ENCODE measurements at places on chromosomes 4 and X.

GRCh38 chr4:173450281-173450680 is 51.4 kb upstream of the SCRG1 start:
- DNase-seq: peak; percentile 20

- DNase-seq: no peak
These were observed at the start of gene KIT for GRCh38 chr4:54657551-54658251. Gene KIT (plus strand): TSS chr4:54657957. CDS start chr4:54658015, 58 bp downstream.

DNA sequence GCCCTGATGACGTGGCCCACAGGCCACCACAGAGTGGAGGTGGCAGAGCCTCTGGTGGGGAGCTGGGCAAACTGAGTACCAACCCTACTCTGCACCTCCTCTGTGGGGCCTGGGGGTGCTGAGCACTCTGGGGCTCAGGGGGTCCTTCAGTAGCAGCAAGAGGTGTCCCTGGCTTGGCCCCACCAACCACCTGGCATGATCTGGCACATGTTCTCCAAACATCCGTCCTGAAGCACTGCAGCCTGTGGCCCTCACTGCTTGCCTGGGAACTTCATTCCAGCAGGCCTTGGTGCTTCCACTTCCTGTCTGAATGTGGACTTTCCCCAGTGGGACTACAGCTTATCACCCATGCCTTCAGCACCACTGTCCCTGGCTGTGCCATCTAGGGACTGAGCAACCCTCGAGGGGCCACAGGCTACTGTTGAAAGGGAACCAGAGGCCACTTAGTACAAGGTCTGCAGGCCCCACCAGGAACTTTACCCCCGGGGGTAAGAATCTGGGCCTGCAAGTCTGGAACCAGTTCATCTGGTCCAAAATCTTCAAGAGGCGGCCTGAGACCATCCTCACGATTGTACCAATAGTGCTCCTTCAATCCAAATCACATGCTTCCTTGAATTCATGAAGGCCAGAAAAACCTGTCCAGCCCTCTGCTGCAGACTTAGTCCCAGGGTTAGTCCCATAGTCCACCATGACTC is 13.2 kb downstream of the TNIP2 start:
- DNase-seq: no peak

- peak; percentile 75 for DNase-seq
These were observed 27.6 kb downstream of the ANXA5 start for GRCh38 chr4:121669163-121669550.

GRCh38 chr4:122894827-122895226 is 27.6 kb downstream of the NUDT6 start:
- no peak for DNase-seq

DNA sequence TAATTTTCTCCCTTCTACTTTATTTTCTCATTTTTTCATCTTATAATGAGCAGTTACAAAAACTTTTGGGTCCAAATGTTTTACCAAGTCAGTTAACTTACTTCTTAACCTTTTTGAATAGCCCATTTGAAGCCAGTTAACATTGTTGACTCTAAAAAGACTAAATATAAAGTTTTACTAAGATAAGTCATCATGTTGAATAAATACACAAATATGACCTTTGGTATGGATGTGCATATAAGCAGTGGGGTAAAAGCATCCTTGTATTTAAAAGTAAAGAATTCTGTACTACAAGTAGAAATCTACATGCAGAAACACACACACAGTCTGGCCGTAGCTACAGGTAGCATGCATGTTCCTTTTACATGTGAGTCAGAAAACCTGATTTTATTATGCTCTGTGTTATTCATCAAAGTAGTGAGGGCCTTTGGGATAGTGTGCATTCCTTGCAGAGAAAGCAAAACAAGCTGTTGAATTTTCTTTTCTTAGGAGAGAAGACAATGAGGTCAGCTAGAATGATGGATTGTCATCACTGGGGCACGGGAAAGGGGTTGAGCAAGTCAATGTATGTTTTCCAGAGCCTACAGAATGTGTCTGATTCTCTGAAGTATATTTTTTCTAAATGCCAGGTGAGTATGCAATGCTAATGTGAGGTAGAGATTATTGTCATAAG is 533.2 kb upstream of the AGA start:
- no peak for DNase-seq

DNA sequence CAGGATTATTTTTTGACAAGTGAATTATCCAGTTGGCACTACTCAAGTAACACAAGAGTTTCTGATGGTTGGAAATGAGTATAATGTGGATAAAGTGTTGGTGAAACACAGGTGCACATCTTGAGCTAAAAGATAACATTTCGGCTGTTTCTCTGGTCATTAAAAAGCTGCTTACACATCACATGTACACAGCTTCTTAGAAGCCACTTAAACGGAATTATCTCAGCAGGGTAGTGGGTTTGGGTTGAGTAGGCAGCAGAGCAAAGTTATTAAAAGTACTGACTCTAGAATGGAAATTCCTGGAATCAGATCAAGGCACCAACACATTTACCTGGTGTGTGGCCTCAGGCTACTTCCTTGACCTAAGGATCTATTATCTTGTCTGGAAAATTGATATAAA is 55.4 kb upstream of the RASSF6 start:
- DNase-seq: no peak

DNA sequence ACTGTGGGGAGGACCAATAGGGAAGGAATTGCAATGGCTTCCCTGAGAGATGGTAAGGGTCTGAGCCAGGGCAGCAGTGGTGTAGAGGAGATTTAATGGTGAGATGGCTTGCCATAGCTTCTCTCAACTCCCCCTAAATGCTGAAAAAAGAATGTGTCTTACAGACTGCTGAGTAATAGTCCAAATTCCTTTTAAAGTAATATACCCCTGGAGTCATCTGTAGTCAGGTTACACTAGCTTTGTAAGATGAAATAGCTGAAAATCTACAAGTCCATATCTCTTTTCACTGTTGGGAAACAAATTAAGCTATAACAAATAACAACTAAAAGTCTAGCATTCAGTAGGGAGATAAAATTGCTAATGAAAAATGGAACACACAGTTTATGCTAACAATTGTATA is 33.5 kb downstream of the MAPK10 start:
- no peak for DNase-seq
